Renal cortex interstitium (tissue), 15 donors: ENCODE measurements at places on chromosomes 16 and 17. TPM values are rescaled to one million over a fixed set of nuclear protein-coding genes. Genes with fewer than 3 reads are reported as not detected.

ALDH3A1 gene
- polyA plus RNA-seq, result 1.7 TPM

PIRT gene
- polyA plus RNA-seq, result not detected

CD300LB gene
- polyA plus RNA-seq, result 0.20 TPM

C16orf96 gene
- 0.16 TPM for polyA plus RNA-seq

FAM83G gene
- polyA plus RNA-seq, result 9.7 TPM

CCL8 gene
- polyA plus RNA-seq, result not detected

DNA sequence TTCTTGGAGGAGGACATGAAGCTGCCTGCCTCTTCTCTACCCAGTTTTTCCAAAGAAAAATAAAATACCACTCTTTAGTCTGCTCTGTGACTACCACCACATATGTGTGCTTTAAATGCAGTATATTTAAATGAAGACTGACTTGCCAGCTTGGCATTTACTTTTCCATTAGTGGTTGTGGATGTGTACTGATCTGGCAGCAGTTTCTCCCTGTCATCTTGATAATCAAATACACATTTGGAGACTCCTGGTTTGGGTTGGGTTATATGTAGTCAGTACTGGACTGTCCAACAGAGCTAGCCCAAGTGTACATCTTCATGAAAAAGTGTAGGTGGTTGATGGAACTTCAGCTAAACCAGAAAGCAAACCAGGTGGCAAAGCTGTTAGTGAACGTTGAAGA, 19.9 kb downstream of the COX10 start:
- no peak for DNase-seq

DNA sequence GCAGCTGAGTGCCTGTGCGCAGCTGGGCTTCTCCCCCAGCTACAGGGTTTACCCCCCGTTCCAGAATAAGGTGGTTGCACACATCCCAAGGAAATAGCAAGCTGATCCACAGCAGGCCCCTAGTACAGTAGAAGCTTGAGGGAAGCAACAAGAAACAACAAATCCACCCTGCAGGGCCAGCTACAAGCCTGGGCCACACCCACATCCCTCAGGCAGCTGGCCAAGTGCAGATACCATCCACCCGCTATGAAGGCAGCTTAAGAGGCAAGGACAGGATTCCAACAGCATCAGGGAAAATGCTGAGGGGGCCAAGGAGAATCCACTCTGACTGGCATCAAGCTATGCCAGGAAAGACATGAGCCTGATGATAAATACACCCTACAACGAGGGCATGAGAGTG, 66.9 kb upstream of the RCVRN start:
- DNase-seq, result no peak

GRCh38 chr17:48455791-48456190, 25.8 kb upstream of the SKAP1 start:
- DNase-seq, result no peak

DNA sequence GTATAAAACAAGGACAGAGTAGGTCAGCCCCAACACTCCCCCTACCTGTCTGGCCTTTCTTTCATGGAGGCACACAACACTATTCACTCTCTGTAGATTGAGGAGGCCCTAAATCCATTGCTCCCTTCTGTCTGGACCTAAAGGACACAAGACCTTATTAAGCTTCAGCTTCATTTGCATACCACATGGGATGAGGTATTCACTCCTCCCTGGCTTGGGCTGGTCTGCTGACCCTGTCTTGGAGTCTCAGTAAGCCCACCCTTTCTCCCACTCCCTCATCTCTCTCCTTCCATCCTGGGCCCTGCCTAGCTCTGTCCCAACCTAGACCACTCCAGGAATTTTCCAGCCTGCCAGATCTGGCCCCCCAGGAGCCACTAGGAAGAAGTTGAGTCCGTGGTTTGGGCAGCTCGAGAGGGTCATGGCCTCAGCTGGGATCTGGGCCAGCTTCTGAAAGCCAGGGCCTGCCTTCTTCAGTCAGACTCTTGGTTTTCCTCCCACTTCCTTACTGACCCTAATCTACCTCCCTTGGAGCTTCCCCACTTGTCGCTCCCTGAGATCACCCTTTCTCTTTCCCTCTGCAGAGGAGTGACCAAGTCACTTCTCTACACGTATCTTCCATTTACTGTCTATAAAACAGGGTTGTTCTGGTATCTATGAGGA, 6.5 kb upstream of the LLGL1 start:
- DNase-seq, result no peak

- DNase-seq, result no peak
Measured at GRCh38 chr17:60947100-60947499, 269.4 kb downstream of the BCAS3 start.

DNA sequence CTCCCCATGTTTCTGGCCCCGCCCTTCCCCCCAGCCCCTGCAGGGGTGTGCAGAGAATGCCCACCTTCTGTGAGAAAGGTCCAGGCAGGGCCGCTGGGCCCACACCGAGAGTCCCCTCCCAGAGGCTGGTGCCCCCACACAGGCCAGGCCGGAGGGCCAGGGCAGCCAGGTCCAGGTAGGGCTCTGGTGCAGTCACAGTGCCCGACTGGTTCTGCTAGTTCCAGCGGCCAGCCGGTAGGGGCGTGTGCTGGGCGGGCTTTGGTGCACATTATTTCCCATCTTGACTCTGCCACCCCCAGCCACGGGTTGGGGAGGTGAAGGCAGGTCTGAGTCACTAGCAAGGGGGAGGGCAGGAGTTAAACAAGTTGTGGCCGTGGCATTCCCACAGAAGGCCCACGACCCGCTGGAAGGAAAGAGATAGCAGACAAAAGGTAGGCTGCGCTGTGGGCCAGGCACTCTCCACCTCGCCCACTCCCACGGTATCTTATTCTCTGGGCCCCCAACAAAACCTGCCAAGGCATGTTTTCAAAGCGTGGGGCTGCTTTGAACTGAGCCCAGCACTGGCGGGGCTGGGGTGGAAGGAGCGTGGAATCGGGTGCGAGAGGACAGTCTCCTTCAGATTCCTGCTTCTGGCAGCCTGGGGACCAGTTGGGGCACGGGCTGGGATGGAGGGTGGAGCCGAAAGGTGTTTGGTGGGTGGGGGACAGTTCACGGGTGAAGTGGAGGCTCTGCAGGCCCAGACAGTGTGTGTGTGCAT, 1.9 kb downstream of the EPN3 start:
- no peak for DNase-seq

DNA sequence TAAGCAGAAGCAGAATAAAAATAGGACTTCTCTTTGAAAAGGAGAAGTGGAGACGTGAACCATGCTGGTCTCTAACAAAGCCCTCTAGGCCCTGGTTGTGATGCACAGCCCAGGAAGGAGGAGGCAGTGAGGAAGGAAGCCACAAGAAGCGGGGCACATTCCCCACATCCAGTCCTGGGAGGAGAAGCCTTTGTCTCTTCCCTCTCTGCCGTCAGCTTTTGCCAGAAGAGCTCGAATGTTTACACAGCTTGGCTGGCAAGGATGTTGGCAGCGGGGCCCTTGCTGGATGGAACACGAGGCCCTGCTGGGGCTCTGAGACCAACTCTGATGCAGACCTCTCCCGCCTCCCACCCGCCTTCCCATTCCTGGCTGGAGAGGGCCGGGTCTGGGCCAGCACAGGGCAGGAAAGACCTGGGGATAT, 91.3 kb downstream of the MAF start:
- no peak for DNase-seq

DNA sequence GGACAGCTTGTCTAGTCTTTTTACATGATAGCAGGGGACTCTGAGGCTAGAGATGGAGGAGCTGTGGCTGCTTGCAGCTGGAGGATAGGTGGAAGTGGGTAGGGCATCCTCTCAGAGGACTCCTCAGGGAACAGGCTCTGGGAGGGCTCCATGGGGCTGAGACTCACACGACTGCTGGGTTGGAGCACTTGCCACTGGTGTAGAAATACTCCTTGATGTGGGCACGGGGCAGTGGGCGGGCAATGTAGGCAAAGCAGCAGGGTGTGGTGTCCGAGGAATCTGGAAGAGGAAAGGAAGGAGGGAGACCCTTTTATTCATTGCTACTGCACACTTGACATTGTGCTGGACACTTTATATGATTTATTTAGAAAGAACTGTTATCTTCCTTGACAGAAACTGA, 1.8 kb downstream of the CCL5 start:
- no peak for DNase-seq

DNA sequence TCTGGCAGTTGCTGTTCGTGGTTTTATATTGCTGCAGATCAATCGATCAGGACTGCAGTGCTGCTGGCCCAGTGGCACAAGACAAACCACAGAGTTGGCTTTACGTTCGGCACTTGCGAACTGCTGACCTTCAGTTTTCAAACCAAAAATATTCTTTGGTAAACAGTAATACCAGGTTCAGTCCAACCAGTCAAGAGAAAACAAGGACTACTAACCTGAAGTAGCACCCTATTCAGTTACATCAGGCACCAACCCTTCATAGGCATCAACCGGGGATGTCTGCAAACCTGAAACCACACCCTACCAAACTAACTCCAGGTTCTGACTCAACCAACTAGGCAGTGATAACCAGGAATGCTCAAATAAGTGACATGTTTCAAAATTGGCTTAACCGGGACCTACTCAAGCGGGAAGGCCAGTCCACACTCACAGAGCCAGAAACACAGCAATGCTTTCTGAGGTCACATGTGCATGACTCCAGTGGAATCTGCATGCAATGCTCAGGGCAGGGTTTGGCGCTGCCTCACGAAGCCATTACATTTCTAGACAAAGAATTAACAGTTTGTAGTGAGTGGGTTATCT, 91.1 kb downstream of the SMG6 start:
- no peak for DNase-seq

DNA sequence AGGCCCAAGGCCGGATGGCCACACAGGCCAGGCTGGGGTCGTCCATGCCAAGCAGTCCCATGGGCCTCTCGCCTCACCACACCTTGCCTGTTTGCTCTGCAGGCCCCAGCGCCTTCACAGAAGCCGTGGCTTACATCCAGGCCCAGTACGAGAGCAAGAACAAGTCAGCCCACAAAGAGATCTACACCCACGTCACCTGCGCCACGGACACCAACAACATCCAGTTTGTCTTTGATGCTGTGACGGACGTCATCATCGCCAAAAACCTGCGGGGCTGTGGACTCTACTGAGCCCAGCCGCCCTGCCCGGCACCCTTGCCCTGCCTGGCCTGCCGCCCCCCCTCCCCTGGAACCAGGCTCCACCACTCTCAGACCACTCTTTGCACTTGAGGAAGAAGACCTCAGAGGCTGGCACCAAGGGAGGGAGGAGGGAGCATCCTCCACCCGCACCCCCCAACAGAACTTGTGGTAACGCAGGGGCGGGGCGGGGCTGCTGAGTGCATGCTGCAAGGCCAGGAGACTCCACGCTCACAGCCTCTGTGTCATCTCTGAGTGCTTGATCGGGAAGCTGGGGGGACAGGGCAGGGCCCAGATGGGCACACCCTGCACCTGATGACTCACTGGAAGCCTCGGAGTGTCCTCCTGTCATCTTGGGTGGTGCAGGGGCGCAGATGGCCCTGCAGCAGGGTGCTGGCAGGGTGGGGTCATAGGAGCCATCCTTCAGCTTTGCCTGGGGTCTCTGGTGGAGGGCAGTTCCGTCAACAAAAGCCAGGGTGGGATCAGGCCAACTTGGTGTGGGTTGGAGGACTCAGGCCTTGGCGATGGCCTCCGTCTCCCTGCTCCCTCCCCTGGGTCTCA, 81.5 kb downstream of the AMFR start:
- DNase-seq, result no peak

DNA sequence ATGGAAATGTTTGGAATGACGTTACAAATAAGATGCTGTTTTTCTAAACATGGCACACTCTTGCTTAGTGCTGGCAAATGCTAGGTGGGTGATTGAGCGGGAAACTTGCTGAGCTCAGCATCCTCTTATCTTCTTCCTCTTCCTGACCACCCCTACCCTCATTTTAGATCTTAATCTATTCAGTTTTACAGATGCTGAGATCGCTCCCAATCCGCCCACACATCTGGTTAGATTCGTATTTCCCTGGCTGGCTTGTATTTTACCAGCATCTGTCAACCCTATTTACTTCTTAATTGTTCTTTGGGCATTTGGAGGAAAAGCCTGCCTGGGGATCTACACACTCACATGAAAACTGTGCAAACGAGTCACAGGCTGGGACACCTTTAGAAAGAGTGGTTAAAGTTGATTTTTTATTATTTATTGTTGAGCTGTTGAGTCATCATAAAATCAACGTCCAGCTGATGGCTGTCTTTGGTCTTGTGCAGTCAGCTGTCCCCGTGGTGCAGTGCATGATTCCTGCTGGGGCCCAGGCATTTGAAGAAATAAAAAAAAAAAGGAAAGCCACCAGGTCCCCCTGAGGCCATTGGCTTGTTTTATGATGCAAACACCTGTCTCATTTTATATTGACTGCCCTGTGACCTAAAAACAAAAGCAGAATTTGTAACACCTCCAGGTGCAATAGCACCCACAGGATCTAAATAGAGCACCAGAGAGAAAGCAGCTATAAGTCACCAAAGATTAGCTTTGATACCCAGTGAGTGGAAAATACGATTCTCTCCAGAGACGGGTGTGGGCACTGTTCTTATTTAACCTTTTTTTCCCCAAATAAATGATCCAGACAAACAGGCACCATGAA, 258.6 kb downstream of the HS3ST3B1 start:
- DNase-seq, result no peak

- DNase-seq, result no peak
Measured at GRCh38 chr16:23952128-23952970, 116.6 kb downstream of the PRKCB start.

DNA sequence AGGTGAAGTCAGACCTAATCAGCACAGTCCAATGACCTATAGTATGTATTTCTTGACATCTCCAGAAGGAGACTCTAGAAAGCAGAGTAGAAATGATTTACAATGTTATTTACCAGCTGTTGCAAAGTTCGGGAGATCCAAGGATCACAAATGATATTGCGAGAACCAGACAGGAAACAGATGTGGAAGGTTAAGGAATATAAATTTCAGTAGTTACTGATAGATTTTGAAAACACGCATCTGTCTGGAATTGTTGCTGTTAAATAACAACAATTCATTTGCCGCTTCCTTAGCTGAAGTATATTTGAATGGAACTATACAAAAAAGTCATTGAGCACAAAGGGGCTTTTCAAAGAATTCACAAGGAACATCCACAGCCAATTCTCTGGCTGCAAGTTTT, 72.0 kb downstream of the STXBP4 start:
- peak; percentile 20 for DNase-seq

DNA sequence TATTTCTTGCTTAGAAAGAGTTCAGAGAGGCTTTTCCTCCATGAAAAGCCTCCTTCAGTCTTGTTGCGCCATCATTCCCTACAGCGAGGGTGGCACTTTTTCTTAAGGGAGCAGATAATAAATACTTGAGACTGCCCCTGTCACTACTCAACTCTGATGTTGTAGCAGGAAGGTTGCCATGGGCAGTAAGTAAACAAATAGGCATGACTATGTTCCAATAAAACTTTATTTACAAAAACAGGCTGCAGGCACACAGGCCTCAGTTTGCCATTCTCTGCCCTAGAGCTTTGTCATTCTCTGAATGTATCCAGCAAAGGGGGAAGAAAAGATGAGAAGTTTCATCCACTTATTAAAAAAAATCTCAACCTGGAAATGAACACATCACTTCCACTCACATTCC, 60.4 kb downstream of the MYOCD start:
- no peak for DNase-seq
